COR-L47 (cell line): ENCODE measurements at places on chromosomes 2 and 18.

- DNase-seq: no peak
Measured at GRCh38 chr2:43762286-43762685, 11.6 kb upstream of the DYNC2LI1 start.

DNA sequence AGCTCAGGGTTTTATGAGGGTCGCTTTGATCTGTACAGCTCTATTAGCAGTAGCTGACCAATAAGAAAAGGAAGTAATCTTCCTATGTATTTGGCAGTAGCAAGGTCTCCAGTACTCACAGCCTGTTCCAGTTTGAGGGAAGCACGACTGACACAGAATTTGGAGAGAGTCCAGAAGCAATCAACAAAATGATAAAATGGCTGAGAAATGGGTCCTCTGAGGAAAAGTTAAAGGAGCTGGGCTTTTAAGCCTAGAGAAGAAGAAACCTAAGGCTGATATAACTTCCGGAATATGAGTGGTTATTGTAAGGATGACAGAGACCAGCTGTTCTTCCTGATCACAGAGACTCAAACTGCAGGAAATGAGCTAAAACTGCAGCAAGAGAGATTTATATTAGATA, 382.8 kb downstream of the GPD2 start:
- DNase-seq: no peak

GRCh38 chr2:236658974-236659757, 89.5 kb downstream of the ACKR3 start:
- no peak for DNase-seq

GRCh38 chr2:159904127-159904958, 106.3 kb upstream of the CD302 start:
- DNase-seq: no peak

DNA sequence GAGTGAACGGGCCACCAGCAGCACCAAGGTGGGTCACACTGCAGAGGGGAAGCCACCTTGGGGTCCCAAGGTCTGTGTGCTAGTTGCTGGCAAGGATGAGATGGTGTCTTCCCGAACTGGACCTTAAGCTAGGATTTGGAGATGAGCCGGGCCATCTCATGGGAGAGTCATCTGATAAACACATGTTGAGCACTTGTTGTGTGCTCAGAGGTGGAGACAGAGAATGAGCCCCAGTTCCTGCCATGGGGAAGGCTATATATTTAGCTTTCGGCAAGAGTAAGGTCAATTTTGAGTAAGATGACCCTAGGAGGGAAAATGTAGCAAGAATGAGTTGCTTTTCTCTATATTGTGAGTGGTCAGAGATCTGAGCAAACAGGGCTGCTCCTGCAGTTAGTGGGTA, 41.4 kb upstream of the RPL31 start:
- DNase-seq: no peak

DNA sequence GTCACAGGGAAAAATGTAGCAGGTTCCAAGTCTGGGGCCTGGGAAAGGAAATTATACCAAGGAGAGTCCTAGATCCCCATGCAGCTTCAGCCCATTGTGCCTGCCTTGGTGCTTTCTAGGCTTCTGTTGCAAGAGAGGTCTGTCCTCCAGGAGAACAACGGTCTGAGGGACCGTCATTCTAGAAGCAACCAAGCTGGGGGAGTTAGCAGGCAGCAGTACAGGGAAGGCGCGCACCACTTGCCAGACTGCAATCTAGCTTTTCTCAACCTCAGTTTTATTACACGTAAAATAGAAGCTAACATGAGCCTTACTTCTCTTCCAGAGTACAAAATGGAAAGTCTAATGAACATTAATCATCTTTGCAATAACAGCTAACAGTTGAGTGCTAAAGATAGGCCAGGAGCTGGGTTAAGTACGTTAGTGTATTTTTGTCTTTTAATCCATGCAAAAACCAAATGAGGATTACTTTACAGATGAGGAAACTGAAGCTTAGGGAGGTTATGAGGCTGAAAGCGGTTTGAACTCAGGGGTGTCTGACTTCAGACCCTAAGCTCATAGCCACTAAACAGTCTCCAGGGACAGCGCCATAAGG, 1.9 kb downstream of the TCF23 start:
- DNase-seq: no peak

- no peak for DNase-seq
Measured at GRCh38 chr2:86434290-86434689, 6.9 kb upstream of the KDM3A start.

DNA sequence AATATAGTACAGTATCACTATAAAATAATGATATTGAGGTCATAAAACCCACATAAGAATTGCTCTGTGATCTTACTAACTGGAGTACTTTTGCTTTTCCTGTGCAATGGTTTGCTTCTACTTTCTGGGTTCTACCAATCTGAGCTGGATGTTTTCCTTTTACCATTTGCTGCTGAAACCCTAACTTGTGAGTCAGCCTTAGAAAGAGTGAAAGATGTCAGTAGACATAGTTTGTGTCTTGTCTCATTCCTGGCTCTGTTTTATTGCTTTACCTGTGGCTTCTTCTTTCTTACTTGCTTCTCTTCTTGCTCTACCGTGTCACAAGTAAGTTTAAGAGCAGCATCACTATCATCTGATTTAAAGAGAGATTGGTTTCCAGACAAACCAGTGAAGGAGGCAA, 61.0 kb downstream of the MBD2 start:
- no peak for DNase-seq

GRCh38 chr18:55115606-55116005, 156.3 kb upstream of the CCDC68 start:
- no peak for DNase-seq
